ENCODE measurements at places on chromosomes 1 and 21.

GRCh38 chr1:8422510-8423268 is 104.8 kb downstream of the SLC45A1 start:
- peak; percentile 36 for DNase-seq

- no peak for DNase-seq
These were observed 16.8 kb upstream of the STMN1 start for GRCh38 chr1:25922971-25923552.

DNA sequence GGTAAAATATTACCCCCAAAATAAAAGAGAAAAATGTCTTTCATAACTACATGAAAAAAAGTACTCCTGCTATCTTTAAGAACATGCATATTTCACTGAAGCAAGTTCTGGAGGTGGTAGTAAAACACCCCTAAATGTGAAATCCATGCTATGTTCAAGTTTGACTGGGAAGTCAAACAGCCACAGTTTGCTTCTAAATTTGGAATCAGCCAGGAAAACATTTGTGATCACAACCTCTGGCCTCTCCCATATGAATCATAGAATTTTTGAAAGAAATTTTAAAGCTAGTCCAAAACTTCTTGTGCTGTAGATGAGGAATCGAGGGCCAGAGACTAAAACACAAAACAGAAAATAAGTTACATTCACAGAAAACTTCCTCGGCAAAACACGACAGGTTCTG is 6.6 kb downstream of the SORT1 start:
- peak; percentile 13 for DNase-seq

DNA sequence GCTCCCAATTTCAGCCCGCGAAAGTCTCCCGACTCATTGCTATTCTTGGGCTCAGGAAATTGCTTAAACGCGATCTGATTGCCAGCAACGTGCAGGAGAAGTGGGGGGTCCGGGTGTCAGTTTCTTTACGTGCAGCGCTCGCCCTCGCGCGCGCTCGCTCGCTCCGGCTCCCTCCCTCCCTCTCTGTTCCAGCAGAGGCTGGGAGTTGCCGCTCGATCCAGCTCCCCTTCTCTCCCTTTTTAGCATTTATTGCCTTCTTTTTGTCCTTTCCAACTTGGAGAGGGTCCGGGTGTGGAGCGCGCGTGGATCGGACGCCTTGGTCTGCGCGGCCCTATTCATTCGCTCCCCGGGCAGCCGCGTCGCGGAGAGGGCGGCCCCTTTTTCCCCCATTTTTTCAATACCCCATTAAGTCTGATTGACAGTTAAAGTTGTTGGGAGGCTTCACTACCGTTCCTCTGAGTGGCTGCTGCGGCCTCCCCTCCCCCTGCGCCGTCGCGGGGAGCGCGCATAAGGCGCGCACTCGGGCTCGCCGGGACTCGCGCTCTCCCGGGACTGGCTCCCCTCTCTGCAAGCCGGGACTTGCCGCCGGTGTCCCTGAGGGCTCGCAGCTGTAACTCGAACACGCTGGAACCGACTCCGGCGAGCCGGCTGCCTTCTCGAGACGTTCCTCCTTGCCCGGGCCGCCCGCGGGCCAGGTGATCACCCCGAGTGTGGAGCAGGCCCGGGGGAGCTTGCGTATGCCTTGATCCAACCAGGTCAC is at the start of gene DHRS3:
Gene DHRS3 (minus strand): TSS at position 310 of the 760 bp plus-strand sequence. CDS start 862 bp downstream, outside the sequence.
- DNase-seq, result peak; percentile 52

GRCh38 chr1:240501115-240501514 is 110.8 kb downstream of the GREM2 start:
- DNase-seq, result no peak

- DNase-seq, result peak; percentile 1
These were observed 883 bp downstream of the CHODL start for GRCh38 chr21:18245464-18245967.

- DNase-seq, result no peak
These were observed 4.0 kb downstream of the H3-3A start for GRCh38 chr1:226066415-226067078.

DNA sequence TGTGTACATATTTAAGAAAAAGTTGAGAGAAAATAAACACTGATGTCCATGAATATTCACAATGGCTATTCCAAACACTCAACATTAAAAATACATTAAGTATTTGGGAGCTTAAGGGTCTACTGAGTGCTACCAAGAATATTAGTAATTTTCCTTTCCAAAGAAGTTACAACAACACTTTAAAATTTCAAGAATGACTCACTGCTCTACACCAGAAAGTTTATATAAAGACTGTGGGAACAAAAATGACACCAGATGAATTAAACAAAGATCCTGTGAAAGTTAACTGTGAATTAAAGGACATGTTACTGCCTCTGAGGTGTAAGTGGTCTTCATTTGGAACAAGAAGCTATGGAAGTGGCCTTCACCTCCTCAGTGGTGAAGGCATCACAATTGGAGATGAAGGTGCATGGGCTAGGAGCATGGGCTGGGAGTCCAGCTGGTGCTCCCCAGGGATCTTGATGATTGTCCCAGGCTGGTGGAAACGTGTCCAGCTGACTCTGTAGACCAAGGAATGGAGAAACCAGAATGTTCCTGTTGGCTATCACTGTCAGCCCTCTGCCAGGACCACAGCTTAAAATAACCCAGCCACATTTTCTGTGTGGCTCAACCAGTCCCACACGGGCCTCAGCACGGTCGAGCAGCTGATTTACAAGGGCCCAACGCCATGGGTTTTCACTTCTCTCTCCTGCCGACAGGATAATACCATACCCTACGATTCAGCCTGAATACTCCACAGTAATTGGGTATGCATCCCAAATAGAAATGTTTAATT is 28.8 kb downstream of the TAF5L start:
- peak; percentile 85 for DNase-seq

- DNase-seq, result no peak
These were observed 7.7 kb upstream of the CLCA1 start for GRCh38 chr1:86460998-86461397.

DNA sequence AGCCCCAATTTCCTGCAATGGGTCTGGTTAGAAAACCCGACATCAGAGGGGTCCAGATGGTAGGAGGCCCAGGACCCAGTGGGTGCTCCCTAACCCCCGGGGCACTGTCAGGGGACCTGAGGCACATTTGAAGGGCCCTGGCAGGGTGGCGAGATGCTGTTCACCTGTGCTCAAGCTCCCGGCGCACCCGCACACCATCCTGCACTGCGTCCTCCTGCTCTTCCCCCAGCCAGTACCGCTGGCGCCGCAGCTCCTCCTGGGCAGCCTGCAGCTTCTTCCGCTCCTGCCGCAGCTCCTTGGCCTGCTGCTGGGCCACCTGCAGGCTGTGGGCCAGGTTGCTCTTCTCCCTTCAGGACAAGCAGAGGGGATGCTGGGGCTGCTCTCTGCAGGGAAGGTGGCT is 36.0 kb downstream of the RNU1-1 start:
- DNase-seq, result no peak

- DNase-seq, result no peak
These were observed 6.3 kb upstream of the ERRFI1 start for GRCh38 chr1:8032366-8032910.

- DNase-seq, result peak; percentile 35
These were observed 238.7 kb upstream of the SNX7 start for GRCh38 chr1:98422816-98423215.

DNA sequence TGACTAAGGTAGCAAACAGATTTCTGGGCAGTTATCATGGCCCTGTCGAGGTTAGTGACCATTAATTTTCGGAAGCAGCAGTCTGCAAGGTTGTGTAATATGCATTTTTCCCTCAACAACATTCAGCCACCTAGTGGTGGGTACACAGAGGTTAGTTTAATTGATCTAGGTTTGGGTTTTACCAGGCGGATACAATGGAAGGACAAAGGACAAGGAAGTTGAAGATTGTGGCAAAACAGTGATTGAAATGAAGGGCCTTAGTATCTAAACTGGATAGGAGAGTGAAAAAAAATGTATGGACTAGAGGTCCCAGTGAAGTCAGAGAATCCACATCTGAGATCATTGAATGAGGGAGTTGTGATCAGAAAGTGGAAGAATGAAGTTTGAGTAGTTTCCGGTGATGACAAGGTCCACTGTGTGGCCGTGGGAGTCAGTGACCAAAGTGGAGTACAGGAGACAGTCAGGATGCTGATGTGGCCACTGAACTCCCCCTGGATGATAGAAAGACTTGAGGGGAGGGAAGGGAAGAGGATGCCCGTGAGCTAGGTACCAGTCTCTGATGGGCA is 2.8 kb downstream of the ARMH1 start:
- DNase-seq, result peak; percentile 60

DNA sequence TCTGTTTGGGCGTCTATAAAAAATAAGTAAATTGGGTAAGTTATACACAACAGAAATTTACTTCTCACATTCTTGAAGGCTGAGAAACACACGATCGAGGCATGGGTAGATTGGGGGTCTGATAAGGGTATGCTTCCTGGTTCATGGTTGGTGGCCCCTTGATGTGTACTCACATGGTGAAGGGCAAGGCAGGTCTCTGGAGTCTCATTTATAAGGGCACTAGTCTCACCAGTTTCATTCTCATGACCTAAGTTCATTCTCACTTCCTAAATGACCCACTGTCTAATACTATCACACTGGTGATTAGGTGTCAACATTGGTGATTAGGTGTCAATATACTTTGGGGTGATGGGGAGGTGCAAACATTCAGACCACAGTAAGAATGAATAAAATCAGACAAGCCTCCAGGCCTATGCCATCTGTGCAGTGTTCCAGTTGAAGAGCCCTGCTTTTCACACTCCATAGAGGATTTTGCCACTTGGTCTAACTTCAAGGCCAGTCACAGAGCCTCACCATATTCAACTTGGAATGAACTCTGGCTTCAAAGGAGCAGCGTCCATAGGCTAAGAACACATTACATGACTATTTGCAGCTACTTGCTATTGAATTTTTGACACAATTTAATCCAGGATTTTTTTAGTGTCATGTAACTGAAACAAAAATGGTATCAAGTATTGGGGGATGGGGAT is 2.5 kb upstream of the GBP4 start:
- DNase-seq, result no peak

- no peak for DNase-seq
These were observed 59.0 kb upstream of the CD1D start for GRCh38 chr1:158121604-158122254.

GRCh38 chr1:228155596-228156514 is 6.1 kb downstream of the GJC2 start:
- DNase-seq, result no peak

GRCh38 chr1:43065191-43065590 is 106.5 kb upstream of the SLC2A1 start:
- no peak for DNase-seq

DNA sequence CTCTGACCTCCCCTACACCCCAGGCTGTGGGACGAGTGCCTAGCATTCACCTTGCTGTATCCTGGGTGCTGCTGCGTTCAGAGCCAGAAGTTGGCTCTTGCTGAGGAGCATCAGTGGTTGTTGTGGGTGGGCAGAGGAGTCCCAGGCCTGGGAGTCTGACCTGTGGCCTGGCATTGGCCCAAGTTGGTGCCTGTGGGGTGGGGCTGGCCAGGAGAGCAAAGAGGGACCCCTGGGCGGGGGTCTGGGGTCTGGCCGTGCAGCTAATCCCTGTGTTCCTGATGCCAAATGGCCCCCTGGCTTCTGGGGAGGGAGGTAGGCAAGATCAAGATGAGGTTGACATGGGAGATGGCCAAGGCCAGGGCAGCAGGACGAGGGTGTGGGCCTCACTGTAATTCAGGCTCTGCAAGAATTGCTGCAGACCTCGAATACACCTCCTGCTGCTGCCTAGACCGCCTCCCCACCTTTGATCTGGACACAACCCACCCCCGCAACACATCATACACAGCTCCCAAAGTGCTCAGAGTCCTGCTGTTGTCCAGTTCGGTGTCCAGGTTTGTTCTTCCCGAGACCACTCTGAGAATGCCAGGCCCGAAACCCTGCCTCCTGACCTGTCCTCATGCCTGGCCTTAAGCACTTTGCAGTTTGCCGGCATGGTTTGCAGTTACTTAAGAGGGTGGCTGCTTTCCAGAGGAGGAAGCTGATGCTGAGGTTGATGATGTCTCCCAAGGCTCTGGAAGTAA is 28.7 kb downstream of the CDK18 start:
- no peak for DNase-seq

DNA sequence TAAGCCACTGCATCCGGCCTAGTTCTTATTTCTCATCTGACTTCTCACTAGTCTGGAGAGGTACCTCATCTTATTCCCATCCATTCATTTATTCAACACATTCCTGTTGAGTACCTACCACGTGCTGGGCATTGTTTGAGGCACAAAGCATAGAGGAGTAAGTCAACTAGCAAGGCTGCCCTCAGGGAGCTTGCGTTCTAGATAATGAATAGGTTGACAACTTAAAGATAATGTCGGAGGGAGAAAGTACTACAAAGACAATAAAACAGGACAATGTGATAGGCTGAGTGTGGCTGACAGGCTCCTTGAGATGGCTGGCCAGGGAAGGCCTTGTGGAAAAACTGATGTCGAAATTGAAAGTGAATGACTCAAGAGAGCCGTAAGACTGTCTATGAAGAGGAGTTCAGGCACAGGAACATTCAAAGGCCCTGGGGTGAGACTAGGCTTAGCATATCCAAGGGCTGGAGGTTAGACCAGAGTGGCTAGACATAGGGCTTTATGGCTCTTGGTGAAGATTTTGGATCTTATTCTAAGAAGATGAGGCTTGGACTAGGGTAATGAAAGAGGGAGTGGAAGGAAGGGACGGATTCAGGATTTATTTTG is 18.3 kb downstream of the SPATA21 start:
- DNase-seq, result no peak

DNA sequence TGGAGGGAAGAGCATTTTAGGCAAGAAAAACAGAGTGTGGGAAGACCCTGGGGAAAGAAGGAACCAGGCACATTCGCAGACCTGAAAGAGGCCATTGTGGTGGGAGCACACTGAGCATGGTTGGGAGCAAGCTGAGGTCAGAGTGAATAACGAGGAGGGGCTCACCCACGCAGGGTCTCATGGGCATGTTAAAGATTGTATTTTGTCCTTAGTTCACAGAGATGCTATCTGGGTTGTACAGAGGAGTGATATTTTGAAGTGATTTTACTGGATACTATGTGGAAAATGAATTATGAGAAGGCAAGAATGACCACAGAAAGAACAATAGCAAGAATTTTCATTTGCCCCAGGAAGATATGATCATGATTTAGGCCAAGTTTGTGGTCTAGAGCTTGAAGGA is 578.3 kb upstream of the NR5A2 start:
- DNase-seq, result no peak

- DNase-seq, result no peak
These were observed 337.0 kb upstream of the NR5A2 start for GRCh38 chr1:199690496-199690895.

GRCh38 chr1:64906447-64906846 is 59.9 kb downstream of the JAK1 start:
- DNase-seq, result no peak

DNA sequence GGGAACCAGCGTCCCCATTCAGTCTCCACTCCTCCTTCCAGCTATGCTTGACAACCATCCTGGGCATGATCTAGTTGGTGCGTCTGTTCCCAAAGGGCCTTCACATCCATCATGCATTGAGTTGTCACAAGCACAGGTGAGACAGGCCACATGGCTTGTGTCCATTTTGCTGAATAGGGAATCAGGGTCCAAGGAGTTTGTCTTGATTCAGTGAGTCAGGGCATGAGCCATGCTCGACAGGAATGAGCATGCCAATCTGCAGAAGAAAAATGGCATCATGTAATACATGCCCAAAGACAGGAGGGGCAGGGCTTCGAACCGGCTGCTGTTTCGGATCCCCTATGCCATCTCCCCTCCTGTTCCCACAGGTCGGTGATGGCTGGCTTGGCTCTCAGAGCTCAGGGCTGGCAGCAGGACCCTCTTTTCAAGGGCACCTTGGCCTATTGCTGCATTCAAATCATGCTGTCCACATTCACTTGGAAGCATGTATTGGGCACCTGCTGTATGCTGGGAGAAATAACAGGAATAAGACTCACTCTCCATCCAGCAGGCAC is 44.5 kb downstream of the PKP1 start:
- no peak for DNase-seq
